Hematopoietic multipotent progenitor cell treated with erythropoietin and hydrocortisone succinate and interleukin-3 and kit ligand, for 4 days (in vitro differentiated cells): ENCODE measurements at places on chromosomes 16 and 17.

DNA sequence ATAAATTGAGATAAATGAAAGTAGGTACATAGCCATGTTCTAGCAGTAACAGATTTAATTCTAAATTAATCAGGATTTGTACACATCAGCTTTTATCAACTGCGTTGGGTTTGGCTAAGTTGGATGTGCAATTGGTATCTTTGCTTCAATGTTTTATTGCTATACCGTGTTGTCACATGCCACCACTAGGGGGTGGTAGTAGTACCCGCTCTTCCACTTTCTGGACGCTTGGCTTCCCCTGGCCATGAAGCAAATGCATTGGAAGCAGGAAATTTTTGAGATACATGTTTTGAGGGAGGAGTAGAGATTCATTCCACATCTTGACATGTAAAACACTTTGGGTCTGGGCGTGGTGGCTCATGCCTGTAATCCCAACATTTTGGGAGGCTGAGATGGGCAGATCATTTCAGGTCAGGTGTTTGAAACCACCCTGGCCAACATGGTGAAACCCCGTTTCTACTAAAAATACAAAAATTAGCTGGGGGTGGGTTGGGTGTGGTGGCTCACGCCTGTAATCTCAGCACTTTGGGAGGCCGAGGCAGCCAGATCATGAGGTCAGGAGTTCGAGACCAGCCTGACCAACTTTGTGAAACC is 58.6 kb downstream of the EMP2 start:
- DNase-seq: peak; percentile 83

DNA sequence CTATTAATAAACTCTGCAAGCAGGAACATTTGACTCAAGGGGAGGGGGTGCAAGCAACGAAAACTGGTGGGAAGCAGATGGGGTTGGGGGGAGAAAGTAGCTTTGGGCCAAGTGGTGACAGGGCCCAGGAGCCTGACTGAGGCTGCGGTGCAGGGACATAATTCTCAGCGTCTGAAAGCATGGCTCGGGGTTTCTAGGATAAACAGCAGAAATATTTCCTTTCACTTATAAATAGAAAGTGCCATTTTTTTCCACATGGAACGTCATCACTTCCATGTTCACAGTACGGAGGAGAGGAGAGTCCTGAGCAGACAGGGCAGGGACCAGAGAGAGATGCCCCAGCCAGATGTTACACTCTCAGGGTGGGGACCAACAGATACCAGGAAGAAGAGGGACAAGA is 197.1 kb downstream of the ZFHX3 start:
- no peak for DNase-seq

DNA sequence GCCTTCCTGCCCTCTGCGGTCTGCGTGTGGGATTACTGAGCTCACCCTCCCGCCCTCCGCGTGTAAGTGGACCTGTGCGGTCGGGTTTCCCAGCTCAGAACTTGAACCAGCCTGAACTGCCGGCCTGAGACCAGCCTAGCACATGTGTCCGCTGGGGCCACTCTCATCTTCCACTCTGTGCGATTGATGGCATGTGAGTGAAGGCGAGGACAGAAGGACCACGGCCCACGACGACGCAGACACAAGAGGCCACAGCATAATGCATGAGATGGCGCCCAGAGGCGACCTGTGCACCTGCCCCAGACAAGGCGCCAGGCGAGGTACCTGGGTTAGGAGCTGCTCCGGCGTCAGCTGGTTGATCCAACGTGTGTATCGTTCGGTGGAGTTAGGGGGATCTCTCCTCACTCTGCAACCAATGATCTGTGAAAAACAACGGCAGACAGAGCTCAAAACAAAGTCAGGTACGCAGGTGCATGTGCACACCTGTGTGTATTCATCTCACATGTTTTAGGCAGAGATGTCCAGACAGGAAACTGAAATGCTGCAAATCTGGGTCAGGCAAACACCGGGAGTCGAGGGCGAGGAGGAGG is 74.5 kb upstream of the METRNL start:
- DNase-seq: no peak

- DNase-seq: peak; percentile 53
Observed at GRCh38 chr16:69217433-69217832, 30.5 kb downstream of the SNTB2 start.

DNA sequence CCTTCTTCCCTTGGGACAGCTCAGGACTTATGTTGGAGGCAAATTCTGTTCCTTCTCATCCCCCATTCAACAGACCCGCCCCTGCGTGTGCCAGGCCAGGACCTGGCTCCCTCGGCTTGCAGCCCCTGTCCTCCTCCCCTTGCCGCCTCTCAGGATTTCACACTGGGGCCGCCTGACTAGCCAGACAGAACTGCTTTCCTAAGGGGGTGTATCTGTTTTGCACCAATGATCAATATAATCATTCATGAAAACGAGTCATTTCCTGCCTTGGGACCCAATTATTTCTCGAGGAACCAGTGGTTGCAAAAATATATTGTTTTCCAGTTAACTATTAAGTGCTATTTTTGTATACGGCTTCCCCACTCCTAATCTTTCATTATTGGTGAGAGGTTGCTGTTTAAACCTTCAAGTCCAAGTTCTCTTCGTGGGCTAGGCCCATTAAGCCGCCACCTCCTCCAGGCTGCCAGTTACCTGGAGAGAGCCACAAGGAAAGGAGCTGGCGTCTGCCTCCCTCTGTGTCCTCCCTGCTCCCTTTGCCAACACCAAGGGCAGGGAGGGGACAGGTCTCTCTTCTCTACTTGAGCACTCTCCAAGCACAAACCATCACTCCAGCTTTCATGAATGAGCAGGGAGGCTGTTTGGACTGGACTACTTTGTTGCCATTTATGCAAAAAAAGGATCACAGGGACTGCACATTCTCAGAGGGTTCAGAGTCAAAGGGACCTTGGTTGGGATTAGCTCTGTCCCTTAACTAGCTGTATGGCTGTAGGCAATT is 8.9 kb downstream of the DCAKD start:
- no peak for DNase-seq

DNA sequence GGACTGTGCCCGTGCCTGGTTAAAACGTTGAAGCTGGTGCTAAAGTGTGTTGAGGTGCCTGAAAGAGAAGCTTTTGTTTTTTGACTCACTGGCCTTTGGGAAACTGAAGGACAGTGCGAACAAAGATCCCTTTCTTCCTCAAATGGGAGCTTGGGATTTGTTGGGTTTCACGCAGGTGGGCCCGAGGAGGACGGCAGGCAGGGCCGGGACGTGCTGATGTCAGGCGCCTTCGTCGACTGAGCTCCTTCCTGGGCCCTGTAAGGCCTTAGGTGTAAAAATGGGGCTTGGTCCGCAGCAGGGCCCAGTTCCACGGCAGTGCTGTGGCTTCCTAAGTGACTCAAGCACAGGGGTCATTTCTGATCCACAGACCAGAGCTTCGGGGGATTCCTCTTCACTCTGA is 106.9 kb downstream of the BANP start:
- DNase-seq: no peak

GRCh38 chr16:88030498-88030897 is 79.3 kb downstream of the BANP start:
- DNase-seq: no peak

DNA sequence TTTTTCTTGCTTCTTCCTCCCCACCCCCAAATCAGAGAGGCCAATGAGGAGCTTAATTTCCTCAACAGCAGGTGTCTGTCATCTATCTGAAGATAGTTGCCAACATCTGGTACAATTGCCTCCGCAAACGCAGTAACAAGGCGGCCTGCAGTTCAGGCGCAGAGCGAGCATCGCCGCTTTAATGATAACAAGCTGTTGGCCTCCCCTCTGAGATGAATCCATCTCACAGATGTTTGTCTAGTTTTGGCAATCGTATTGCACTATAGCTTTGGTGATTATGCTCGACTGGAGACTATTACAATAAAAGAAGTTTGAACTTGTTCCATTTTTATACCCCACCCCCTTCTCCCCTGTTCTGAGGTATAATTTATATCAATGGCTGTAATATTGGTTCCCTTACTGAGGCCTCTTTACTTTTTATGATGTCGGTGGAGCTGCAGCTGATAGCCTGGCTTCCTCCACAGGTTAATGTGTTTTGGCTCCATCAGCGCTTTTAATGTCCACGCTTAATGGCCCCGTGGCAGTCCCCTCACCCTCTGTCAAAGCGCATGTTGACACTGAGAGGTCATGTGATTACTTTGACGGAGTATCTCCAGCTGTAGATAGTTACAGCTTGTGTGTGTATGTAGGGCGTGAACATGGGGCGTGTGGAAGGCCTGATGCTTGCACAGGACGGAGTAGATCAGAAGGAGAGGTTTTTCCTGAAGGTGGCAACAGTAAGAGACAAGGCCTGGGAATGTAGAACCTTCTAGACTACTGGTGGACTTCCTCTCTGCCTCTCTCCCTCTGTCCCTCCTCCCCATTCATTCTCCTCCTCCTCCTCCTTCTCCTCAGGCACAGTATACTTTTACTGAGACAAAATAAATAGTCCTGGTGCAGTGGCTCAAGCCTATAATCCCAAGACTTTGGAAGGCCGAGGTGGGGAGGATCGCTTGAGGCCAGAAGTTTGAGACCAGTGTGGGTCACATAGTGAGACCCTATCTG is 164.7 kb downstream of the MSI2 start:
- peak; percentile 91 for DNase-seq

- DNase-seq: peak; percentile 5
Observed at GRCh38 chr17:33689725-33690124, 396.6 kb upstream of the ASIC2 start.

DNA sequence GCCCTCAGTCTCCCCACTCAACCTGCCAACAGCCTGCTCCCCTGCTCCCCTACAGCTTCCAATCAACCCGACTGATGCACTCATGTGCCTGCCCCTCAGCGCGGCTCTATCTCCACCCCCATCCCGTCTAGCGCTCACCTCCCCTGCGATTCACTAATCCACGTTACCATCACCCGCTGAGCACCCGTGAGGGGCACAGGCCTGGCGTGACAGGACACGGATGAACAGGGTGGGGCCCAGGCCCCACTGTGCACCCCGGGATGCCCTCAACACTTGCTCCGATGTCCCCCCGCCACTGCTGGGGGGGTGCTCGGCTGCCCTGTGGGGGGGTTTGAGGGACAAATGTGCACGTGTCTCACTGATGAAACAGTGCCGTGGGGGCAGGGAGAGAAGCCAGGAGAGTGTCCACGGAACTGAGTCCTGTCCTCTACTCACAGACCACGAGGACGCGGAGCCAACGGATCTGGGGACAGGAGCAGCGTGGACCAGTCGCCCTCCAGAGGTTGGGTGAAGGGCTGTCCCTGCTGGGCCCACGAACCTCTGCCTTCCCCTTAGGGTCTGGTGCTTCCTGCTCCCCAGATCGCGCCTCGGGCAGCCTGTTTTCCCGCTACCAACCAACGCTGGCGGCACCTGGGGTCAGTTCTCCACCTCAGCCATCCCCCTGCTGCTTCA is 66.7 kb downstream of the RPH3AL start:
- DNase-seq: no peak

GRCh38 chr16:89805136-89805905 is 11.1 kb downstream of the FANCA start:
- DNase-seq: no peak

DNA sequence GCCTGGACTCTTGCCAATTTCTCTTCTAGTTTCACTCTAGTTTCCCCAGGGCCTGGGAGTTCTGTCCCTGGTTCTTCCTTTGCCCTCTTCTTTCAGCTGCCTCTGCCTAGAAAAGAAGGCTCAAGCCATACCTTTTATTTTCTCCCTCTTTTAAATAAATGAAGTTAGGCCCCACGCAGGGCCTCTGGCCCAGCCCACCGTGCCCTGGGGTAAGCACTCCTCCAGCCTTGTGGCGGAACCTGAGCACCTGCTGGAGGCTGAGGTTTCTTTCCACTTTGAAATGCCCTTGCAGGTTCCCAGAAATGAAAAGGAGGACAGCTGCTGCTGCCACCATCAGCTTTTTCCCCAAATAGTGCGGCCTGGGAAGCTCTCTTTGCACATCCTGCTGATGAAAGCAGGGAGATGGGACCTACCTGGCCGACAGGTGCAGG is 139.4 kb downstream of the CCDC182 start:
- no peak for DNase-seq

DNA sequence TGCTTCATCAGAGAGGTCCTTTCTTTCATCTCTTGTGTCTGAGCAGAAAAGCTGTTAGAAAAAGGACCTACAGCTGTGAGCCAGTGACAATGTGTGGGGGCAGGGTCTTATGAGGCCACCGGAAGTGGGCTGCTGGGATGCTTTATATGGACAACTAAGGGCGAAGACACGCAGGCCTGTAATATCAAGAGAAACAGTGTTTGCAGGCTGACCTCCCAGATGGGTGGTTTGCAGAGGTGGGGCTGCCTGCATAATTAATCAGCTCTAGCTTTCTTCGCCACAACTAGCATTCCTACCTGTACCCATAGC is 30.4 kb upstream of the SALL1 start:
- no peak for DNase-seq

GRCh38 chr16:65697065-65697464 is 575.2 kb upstream of the CDH11 start:
- no peak for DNase-seq

GRCh38 chr16:46721885-46722284 is 26.3 kb downstream of the MYLK3 start:
- DNase-seq: no peak

- DNase-seq: peak; percentile 82
Observed at GRCh38 chr16:87076950-87077749, 240.0 kb downstream of the C16orf95 start.

GRCh38 chr17:79699386-79700036 is 31.2 kb upstream of the ENPP7 start:
- no peak for DNase-seq

- no peak for DNase-seq
Observed at GRCh38 chr17:64315032-64315490, 52.0 kb upstream of the TEX2 start.

DNA sequence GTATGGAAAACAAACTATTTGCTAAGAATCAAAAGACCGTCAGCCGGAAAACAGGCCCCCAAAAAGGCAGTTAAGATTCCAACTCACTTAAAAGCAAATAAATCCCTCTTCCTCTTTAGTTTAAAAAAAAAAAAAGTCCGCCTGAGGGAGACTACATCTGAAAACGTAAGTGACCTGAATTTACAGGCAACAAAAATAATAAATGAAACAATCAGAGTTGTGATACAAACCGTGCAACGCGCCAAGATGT is 1.1 kb downstream of the KANSL1 start:
- DNase-seq: no peak

GRCh38 chr17:42016411-42016831 is 818 bp downstream of the DNAJC7 start:
- DNase-seq: peak; percentile 55

DNA sequence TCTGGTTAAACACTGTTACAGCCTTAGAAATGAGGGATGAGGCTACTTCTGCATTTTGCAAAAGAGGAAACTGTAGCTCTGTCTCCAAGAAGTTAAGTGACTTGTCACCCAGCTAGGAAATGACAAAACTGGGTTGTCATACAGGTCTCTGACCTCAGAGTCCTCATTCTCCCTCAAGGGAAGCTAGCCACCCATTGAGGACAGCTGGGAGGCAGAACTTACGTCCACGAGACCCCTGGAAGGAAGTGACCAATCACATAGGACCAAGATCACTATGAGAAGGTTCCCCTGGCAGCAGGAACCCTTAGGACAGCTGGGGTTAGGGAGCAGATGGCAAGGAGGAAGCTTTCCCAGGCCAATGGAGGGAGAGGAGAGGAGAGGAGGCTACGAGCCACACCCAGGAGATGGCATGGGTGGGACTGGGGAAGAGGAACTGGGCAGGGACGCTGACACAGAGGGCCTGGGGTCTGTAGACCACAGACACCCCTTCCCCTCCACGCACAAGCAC is 11.2 kb downstream of the METTL22 start:
- DNase-seq: peak; percentile 91

GRCh38 chr16:55824473-55825000 is 8.4 kb downstream of the CES1 start:
- DNase-seq: no peak
